ENCODE measurements at places on chromosomes 1 and 21.

- DNase-seq = no peak
Measured at GRCh38 chr1:18414872-18415447, 65.8 kb upstream of the KLHDC7A start.

DNA sequence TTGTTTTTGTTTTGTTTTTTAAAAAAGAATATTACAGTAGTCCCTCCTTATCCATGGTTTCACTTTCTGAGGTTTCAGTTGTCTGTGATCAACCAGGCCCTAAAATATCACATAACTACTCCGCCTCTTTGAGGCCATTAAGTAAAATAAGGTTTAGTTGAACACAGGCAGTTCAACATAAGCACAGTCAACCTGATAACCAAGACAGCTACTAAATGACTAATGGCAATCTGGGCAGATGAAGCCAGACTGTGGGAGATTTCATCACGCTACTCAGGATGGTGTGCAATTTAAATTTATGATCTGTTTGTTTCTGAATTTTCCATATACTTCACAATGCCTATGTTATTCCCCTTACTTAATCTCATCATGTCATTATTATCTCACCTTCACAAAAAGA is 30.1 kb downstream of the LDLRAD1 start:
- peak; percentile 26 for DNase-seq

GRCh38 chr1:168235937-168236336 is 10.1 kb downstream of the SFT2D2 start:
- DNase-seq = no peak

DNA sequence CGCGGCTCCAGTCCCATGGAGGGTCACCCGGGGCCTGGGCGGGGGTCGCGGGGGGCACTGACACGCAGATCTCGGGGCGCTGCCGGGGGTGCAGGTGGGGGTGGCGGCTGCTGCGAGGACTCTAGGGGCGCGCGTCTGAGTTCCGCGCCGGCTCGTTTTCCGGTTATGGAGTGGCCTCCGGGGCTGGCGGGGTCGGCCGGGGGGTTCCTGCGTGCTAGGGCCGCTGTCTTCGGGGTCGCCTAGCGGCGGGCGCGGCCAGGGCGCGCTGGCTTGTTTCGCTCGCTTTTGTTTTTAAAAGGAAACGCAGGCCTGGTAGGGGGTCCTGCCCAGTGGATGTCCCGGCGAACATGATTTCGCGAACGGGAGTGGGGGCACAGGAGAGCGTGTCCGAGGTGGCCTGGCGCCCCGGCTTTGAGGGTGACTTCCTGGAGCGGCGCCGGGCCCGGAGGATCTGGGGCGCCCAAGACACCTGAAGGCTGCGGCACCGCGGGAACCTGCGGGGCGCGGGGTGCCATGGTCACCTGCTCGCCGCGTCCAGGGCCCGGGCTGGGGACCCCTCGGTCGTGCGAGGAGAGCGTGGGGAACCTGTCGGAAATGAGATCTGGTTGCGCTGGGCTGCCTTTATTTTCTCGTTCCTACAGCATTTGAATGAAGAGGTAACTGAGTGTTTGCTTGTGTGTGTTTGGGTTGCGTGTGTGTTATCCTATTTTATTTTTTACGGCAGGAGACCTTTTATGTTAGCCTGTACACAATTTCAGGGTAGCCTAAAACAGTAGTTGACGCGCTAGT is 618 bp downstream of the ETS2 start:
- peak; percentile 26 for DNase-seq

DNA sequence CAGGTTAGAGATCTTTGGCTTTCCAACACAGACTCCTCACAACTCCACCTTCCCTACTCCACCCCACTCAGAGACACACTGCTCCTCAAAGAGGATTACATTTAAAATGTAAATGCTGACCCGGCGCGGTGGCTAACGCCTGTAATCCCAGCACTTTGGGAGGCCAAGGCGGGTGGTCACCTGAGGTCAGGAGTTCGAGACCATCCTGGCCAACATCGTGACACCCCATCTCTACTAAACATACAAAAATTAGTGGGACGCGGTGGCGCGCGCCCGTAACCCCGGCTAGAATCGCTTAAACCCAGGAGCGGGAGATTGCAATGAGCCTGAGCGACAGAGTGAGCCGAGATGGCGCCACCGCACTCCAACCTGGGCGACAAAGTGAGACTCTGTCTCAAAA is 1.8 kb upstream of the ANP32E start:
- DNase-seq = no peak

GRCh38 chr1:213066363-213066762 is 15.3 kb downstream of the RPS6KC1 start:
- DNase-seq = no peak

- DNase-seq = no peak
Measured at GRCh38 chr1:37069406-37069805, 35.1 kb upstream of the GRIK3 start.

DNA sequence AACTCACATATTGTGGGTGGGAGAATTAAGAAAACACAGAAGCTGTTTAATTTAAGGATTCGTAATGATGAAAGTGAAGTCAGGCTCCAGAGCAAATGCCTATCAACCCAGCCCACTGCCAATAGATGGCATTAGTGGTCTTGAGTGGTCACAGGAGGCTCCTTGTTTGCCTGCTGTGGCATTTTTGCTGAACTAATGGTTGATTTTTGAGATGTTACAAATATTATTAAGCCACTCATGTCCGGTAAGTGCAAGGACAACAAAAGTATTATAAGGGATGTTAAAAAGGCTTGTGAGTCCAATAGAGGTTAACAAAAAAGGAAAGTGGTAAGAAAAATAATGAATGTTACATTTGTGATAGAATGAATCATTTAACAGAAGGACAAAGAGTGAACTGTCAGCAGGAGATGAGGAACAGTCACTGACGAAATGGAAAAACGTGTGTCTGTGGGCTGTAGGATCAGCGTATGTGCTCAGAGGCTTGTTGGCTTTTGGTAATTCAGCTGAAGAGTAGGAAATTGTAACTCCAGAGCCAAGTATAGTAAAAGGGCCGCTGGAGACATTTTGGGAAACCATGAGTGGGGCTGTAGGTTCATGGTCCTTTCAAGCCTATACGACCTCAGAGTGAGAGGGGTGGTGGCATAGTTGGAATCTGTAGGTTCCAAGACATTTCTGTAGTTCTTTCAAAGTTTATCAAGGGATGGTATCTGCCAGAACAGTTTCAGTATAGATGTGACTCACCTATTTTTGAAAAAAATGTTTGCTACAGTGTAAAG is 11.2 kb downstream of the SFT2D2 start:
- DNase-seq = no peak

DNA sequence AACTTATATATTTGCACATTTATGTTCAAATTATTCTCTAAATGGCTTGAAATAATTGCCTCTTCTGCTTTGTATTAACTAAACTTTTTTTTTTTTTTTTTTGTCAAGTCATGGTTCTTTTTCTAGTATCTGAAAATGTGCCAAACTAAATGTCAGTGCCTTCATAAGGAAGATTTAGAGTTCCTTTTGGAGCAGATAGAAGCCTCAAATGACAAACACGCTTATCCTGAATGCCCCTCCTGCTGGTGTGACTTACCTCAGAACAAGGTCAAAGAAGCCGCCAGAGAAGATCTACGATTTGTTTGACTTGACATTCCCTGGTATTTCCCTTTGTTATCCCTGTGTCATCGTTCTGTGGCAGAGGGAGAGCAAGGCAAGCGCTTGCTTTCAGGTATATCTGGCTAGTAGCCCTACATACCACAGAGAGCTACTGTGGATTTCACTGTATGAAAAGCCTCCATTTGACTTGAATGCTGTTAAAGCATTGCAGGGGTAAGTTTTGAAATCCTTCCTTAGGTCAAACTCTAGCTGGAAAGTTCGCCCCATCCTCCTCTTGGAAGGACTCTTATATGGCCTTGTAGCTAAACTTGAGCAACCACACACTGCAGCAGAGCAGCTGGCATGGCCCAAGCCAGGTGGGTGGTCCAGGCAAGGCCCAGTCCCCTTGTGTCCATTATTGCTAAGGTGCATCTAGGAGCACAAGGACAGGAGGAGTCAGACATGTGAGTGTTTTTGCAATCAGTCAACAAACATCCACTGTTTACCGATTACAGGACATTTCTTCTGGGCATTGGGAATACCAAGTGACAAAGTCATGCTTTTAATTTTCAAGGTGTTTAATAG is 285.4 kb upstream of the USP25 start:
- DNase-seq = no peak

- peak; percentile 73 for DNase-seq
Measured at GRCh38 chr1:176691251-176692228, 228.6 kb downstream of the PAPPA2 start.

- no peak for DNase-seq
Measured at GRCh38 chr1:145784409-145784808, 39.5 kb downstream of the RNF115 start.

DNA sequence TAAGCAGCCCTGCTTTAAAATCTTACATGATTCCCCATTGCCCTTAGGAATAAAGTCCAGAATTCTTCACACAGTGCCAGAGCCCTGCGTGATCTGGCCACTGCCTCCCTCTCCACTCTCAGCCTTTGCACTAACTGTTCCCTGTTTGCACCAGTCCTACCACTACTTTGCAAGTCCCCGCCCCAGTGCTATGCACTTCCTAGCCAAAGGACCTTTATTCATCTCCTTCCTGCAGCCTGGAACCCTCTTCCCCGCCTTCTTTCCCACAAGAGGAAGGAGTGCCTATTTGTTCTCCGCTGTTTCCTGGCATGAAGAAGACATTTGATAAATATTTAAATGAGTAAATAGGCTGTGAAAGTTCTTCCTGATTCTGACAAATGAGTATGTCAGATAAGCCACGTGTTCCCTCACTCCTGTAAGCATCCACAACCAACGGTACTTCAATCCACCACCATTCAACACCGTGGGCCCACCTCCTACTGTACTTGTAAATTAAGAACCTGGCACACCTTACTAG is 23.9 kb downstream of the CAPN8 start:
- no peak for DNase-seq

- no peak for DNase-seq
Measured at GRCh38 chr1:245337829-245338484, 183.2 kb downstream of the KIF26B start.

DNA sequence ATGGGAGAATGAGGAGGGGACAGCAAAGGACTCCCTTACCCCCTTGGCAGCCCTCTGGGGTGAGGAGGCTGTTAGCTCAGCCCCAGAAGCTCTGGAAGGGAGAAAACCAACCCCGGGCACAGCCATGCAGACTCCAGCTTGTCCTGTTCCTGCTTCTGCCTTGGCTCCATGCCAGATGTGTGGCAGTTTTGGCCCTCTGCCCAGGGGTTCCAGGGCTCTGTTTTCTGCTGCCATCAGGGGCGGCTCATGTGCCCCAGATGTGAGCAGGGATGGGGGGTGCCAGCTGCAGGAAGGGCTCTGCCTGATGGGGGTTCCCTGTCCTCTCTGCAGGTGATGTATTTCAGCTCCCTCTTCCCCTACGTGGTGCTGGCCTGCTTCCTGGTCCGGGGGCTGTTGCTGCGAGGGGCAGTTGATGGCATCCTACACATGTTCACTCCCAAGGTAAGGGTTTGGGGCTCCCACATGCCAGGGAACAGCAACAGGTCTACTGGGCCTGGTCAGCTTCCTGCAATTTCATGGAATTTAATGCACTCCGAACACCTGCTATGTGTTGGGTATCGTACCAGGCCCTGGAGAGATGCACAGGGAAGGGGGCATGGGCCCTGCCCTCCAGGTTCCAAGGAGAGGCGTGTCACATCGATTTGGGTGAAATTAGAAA is 26.1 kb downstream of the SLC6A17 start:
- no peak for DNase-seq

DNA sequence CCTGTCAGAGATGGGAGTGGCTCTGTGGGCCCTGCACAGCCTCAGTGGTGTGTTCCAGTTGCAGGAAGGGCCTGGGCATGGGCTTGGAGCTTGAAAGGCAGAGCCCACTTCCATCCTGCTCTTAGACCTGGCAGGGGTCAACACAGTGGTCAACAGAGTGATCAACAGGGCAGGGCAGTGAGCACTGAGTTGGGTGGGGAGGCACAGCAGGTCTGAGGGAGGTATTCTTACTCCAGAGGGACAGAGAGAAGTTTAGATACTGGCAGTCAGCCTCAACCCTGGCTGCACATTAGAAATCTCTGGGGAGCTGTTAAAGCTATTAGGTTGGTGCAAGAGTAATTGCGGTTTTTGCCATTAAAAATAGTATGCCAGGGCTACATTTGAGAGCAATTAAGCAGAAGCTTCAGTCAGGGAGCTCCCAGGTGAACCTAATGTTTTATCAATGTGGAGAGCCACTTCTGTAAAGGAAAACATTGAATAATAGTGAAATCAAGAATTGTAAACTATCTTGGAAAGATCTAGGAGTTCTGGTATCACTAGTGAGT is 37.7 kb downstream of the SH3BGR start:
- DNase-seq = no peak

DNA sequence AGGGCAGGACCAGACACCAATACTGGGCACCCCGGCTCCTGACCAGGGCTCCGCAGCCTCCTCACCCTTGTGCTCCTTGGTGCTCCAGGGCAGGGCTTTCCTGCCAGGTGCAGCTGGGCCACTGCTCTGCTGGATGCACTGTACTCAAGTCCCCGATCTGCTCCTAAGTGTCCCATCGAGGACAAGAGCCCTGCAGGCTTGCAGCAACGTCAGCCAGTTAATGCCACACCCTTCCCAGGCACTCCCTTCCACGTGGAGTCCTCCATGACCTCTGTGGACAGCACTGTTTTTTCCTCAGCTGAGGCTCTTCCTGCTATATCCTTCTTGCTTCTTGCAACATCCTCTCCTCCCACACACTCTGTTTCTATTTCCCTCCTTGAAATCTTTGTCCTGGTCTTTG is 94.0 kb upstream of the NGF start:
- DNase-seq = no peak

DNA sequence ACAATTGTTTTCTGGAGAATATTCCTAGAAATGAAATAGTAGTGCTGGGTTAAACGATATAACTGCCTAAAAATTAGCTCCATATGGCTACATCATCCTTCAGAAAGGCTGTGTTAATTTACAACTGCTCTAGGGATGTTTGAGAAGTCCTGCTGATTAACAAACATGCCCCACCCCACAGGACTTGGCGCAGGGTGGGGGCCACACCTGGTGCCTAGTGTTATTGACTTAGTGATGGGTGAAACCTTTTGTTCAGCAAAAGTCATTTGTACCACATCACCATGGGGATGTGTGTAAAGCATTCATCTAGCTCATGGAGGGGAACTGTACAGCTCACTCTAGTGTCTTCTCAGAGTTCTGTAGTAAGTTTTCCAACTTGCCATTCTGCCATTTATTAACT is 492.8 kb downstream of the CAMTA1 start:
- no peak for DNase-seq

DNA sequence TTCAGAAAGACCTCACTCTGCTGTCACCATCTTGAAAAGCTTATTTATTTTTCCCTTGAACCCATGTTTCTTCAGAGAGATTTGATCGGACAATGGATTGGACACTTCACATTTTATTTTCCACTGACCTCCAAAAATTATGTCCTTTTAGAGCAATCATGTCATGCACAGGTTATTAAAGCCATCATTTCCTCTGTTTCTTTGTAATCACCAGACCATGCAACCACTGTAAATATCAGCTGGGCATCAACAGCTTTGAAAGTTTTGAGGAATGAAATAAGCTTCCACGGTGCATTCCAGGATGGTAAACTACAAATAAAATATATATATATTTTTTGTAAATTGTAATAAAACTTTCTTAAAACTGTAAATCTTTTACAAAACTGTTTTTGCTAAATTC is 144.1 kb upstream of the ADAMTS5 start:
- no peak for DNase-seq

- no peak for DNase-seq
Measured at GRCh38 chr1:85581802-85582686, 1.5 kb downstream of the CCN1 start.

- DNase-seq = no peak
Measured at GRCh38 chr21:39681845-39682244, 63.1 kb upstream of the IGSF5 start.
